ENCODE measurements at places on chromosomes 4 and X.

DNA sequence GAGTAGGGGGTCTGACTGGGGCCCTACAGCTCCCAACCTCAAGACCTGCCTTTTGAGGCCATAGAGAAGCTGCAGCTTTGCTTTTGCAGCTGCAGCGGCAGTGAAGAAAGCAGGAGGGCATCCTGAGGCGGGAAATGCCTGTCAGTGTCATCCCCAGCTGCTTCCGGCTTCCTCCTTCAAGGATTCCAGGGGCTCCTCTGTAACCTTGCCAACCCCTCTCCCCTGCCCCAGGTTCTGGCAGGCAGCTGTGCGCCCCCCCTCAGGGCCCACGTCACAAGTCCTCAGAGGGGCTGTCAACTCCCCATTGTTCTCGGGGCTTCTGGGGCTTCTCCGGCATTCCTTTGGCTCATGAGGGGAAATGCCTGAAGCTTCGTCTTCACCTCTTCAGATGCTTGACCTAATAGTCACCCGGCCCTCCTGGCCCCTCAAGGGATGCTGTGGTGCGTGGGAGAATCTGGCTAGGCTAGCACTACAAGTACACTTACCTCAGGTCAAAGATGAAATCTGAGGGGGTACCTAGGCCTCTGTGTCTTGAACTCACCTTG is 31.9 kb downstream of the APLN start:
- DNase-seq: no peak

DNA sequence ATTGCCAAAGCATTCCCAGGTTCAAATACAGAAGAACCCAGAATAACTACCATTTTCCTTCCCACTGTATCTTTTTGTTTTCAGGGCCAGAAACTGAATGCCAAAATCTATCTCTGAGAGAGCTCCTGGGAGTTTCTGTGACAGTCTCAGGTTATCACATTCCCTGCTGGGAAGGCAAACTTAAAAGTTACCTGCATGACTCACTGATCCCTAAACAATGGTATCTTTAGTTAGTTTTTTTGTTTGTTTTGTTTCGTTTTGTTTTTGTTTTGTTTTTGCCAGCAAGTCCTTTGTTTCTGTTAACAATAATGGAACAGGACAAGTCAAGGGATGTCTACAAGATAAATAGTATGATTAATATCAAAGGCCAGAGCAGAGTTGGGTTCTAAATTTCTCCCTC is 34.3 kb downstream of the PAPSS1 start:
- DNase-seq: no peak

DNA sequence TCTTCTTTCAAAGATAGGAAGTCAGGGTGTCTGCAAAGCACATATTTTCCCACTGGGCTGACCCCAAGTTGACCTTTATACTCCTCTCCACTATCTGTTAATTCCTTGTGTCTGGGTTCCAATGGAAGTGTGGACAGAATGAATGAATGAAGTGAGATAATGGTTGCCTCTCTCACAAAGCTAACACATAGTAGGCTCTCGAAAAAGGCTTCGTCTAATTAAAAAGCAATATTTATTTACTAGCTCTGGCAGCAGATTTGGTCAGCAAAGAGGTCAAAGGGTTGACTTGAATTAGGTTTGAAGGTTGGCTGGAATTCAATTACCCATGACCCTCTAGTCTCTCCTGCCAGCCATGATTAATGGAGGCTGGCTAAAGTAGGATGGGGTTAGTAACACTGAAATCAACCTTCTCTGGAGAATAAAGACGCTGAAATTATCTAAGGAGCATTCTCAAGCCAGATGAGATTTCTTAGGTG is 280.3 kb upstream of the KLF3 start:
- no peak for DNase-seq

GRCh38 chr4:186200516-186200915 is 9.1 kb downstream of the CYP4V2 start:
- no peak for DNase-seq

DNA sequence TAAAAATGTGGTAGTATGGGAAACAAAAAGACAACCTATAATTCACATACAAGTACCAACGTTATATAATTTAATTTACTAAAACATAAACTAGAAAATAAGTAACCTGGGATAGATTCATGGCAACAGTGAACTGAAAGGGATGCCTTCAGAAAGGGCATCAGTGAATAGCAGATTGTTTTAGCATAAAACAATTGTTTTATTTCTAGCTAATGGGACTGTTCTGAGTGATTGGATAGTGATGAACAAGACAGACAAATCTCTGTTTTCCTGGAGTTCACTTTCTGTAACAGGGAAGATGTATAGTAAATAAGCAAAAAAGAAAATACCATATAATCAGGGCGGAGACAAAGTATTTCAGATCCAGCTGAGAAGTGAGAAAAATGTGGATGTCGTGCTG is 379.1 kb upstream of the SPOCK3 start:
- no peak for DNase-seq

- no peak for DNase-seq
These were observed 22.1 kb downstream of the DGKK start for GRCh38 chrX:50448565-50448964.

GRCh38 chrX:153731117-153731844 is 6.6 kb downstream of the ABCD1 start:
- no peak for DNase-seq

DNA sequence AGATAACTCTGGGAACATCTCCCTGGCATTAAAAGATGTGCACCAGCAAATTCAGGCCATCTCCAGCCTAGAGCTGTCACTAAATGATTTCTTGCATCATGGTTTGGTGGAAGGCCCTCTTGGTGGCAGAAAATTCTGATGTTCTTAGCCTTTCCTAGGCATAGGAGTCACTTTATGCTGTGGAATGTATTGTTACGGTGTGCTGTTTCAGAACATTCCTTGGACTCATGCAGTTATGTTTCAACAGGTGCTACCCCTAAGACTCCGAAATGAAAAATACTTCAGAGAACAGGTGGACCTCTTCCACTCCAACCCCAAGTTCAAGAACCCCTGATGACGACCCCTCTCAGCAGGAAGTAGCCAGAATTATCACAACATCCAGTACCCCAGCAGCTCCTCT is 20.3 kb upstream of the PAPSS1 start:
- DNase-seq: no peak

DNA sequence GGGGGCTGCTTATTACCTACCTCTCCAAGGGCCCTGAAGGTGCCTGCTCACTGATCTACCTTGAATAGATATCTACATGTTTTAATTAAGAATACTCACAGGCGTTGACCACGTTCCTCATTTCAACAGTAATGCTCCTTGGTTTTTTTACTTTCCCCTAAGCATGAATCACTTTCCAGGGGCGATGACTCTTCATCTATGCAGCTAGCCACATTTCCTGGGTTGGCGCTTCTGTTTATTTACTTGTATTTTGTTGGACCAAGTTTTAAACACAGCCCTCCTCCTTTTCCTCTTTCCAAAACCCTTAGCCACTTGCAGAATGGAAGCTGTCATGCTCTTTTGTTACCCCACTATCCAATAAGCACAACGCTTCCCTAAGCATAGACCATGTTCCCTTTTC is 50.8 kb downstream of the CBLL2 start:
- no peak for DNase-seq

Measured in naive thymus-derived CD4-positive, alpha-beta T cell (primary cell).